ENCODE measurements at places on chromosomes 3 and 15.
A peak's percentile ranks its signal among the peaks of the same experiment; 100 is the strongest.

DNA sequence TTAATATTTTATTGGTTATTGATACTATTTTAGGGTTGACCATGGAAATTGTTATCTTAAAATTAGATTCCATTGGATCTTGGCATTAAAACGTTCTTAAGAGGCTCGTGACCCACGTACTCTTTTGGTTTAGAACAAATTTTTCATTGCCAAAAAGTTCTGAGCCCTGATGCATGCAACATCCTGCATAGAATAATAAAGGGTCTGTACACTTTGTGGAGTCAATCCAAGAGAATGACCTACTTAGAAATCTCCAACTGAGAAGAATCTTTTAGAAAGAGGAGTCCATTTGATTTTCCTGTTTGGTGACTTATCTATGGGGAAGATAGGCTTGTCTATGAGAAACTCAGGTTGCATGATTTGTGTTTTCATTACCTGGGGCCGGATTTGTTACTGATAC lies 404.2 kb upstream of the RGMA start:
- no peak overlapping the region for H3K27ac ChIP-seq
- no peaks in the 10 kb centered on the region for H3K4me1 ChIP-seq
- H3K36me3 ChIP-seq = no peaks in the 10 kb centered on the region
- H3K4me3 ChIP-seq = no peak overlapping the region
- no peaks in the 10 kb centered on the region for H3K27me3 ChIP-seq
- no peak for DNase-seq

DNA sequence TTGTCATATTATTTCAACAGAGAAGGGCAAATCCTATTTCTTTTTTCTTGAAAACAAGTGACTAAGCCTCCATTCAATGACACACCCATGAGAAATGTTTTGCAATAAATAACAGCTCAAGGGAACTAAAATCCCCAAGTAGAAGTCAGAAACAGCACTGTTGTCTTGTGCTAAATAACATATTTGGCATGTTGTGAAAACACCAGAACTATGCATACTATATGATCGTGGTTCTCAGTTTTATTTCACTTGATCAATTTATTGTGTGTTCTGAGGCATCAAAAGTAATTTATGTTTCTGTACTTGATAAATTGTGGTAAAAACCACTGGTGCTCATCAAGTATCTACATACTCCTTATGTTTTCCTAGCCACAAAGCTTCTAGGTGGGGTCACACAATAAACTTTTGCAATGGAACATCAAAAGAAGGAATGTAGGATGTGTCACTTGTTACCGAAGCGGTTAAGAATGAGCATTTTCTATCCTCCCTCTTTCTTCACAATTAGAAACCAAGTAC lies 691.7 kb upstream of the CBLB start:
- no peaks in the 10 kb centered on the region for H3K27me3 ChIP-seq
- no peak for DNase-seq
- H3K36me3 ChIP-seq = no peaks in the 10 kb centered on the region

GRCh38 chr3:112619295-112619694 lies 21.6 kb downstream of the CCDC80 start:
- no peak overlapping the region for H3K27ac ChIP-seq
- H3K4me1 ChIP-seq = no peaks in the 10 kb centered on the region
- no peak overlapping the region for H3K4me3 ChIP-seq

DNA sequence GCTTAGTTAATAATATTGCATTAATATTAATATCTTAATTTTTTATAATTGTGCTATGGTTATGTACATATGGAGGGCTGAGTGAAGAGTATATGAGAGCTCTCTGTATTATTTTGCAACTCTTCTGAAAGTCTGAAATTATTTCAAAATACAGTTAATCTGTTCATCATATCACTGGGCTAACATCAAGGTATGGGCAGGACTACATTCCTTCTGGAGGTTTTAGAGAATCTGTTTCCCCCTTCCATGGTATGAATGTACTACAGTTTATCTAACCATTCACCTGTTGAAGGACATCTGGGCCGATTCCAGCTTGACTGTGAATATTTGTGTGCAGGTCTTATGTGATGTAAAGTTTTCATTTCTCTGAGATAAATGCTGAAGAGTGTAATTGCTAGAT lies 5.1 kb downstream of the IL20RB start:
- no peak overlapping the region for H3K4me3 ChIP-seq
- H3K27ac ChIP-seq = no peak overlapping the region
- DNase-seq = no peak
- no peaks in the 10 kb centered on the region for H3K4me1 ChIP-seq

- no peak within 1 kb of the TSS for H3K27ac ChIP-seq
- peak; percentile 71 for DNase-seq
- H3K4me3 ChIP-seq = peak within 1 kb of the TSS; percentile 67
- no peaks in the 10 kb centered on the region for H3K4me1 ChIP-seq
- no peaks in the 10 kb centered on the region for H3K36me3 ChIP-seq
These were observed at the start of gene TMEM108 for GRCh38 chr3:133038089-133038730. TSS of gene TMEM108 (plus strand) at chr3:133038391.

DNA sequence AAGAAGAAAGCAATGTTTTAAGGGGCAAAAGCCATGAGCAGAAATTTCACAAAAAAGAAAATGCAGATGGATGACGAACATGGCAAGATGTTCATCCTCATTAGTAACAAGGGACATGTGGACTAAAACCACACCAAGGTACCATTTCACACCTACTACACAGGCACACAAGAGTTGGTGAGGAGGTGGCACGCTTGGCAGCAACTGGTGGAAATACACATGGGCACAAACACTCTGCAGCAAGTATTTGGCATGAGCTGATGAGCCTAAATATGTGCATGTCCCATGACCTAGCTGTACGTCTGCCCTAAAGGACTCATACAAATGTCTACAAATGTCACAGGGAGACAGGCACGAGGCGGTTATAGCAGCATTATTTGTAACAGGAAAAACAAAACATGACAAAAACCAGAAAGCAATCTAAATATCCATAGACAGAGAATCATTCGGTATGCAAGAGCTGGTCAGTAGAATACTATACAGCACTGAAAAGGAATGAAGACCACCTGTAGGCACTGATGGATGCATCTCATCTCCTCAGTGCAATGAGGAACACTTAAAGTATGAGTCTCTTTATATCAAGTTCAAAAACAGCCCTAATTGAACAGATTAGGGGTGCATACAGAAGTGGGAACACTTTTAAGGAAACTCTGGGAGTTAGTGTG lies 11.5 kb upstream of the FBLN2 start:
- H3K36me3 ChIP-seq = no peaks in the 10 kb centered on the region
- H3K27ac ChIP-seq = no peak overlapping the region
- H3K4me3 ChIP-seq = no peak overlapping the region
- DNase-seq = no peak
- H3K27me3 ChIP-seq = no peaks in the 10 kb centered on the region

- no peak overlapping the region for H3K27ac ChIP-seq
- DNase-seq = no peak
- no peak overlapping the region for H3K4me3 ChIP-seq
- H3K36me3 ChIP-seq = no peaks in the 10 kb centered on the region
These were observed 629.1 kb downstream of the MECOM start for GRCh38 chr3:169034401-169034800.

DNA sequence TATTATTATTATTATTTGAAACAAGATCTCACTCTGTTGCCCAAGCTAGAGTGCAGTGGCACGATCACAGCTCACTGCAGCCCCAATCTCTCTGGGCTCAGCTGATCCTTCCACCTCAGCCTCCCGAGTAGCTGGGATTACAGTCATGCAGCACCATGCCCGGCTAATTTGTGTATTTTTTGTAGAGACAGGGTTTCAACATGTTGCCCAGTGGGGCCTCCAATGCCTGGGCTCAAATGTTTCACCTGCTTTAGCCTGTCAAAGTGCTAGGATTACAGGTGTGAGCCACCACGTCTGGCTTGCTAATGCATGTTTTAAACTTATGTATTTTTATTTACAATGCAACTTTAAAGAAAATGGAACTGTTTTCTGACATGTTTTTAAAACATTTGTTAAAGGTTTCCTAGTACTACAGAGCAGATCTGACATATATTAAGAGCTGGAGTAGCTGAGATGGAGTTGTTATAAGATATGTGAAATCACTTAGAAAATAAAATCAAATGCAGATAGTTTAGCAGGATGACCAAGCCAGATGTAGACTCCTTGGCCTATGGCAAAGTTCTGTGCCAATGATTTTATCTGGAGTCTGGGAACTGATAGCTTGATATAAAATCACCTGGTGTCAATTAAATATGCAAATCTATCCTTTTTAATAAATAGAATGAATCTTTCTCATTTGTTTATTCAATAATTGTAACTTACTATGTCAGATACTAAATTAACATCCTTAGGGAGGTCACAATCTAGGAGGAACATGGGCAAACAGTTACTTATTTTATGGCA lies 310.1 kb upstream of the NAALADL2 start:
- no peak overlapping the region for H3K4me3 ChIP-seq
- no peak overlapping the region for H3K27ac ChIP-seq
- H3K27me3 ChIP-seq = no peaks in the 10 kb centered on the region
- H3K4me1 ChIP-seq = no peaks in the 10 kb centered on the region
- no peak for DNase-seq
- H3K36me3 ChIP-seq = no peaks in the 10 kb centered on the region

- H3K4me1 ChIP-seq = no peaks in the 10 kb centered on the region
- H3K4me3 ChIP-seq = no peak overlapping the region
- no peaks in the 10 kb centered on the region for H3K36me3 ChIP-seq
- H3K27ac ChIP-seq = no peak overlapping the region
These were observed 61.4 kb downstream of the ADCY5 start for GRCh38 chr3:123387532-123387931.

GRCh38 chr3:55185380-55185779 lies 257.5 kb upstream of the LRTM1 start:
- DNase-seq = no peak
- H3K4me1 ChIP-seq = no peaks in the 10 kb centered on the region
- H3K27me3 ChIP-seq = no peaks in the 10 kb centered on the region
- no peak overlapping the region for H3K4me3 ChIP-seq
- H3K36me3 ChIP-seq = no peaks in the 10 kb centered on the region

- H3K27ac ChIP-seq = no peak overlapping the region
- no peaks in the 10 kb centered on the region for H3K36me3 ChIP-seq
- no peaks in the 10 kb centered on the region for H3K27me3 ChIP-seq
- no peak overlapping the region for H3K4me3 ChIP-seq
These were observed 954.2 kb downstream of the CADM2 start for GRCh38 chr3:85912980-85913379.

GRCh38 chr3:99473321-99473751 lies 165.1 kb upstream of the COL8A1 start:
- no peaks in the 10 kb centered on the region for H3K4me1 ChIP-seq
- no peak for DNase-seq
- H3K4me3 ChIP-seq = no peak overlapping the region

DNA sequence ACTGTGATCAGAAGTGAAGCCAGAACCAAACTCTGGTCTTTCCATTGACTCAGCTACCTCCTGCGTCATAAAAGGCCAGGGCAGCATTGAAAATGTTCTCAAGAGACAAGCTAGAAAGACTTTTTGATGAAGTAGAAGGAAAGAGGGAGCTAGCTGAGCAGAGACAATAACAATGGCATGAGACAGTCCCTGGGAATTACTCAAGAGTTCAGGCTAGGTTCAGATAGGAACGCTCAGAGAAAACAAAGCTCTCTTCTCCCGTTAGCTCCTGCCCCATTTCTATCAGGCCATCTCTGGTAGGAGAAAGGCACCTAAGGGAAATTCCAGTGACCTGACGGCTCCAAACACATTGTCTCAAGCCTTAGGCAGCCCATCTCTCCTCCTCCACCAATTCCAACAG lies 7.0 kb upstream of the OXTR start:
- H3K4me3 ChIP-seq = no peak overlapping the region
- H3K4me1 ChIP-seq = no peaks in the 10 kb centered on the region
- no peaks in the 10 kb centered on the region for H3K36me3 ChIP-seq
- DNase-seq = no peak
- no peaks in the 10 kb centered on the region for H3K27me3 ChIP-seq

GRCh38 chr3:45639044-45639392 lies 44.5 kb downstream of the LIMD1 start:
- DNase-seq = no peak
- no peak overlapping the region for H3K4me3 ChIP-seq
- H3K36me3 ChIP-seq = no peaks in the 10 kb centered on the region
- no peak overlapping the region for H3K27ac ChIP-seq
- no peaks in the 10 kb centered on the region for H3K4me1 ChIP-seq

DNA sequence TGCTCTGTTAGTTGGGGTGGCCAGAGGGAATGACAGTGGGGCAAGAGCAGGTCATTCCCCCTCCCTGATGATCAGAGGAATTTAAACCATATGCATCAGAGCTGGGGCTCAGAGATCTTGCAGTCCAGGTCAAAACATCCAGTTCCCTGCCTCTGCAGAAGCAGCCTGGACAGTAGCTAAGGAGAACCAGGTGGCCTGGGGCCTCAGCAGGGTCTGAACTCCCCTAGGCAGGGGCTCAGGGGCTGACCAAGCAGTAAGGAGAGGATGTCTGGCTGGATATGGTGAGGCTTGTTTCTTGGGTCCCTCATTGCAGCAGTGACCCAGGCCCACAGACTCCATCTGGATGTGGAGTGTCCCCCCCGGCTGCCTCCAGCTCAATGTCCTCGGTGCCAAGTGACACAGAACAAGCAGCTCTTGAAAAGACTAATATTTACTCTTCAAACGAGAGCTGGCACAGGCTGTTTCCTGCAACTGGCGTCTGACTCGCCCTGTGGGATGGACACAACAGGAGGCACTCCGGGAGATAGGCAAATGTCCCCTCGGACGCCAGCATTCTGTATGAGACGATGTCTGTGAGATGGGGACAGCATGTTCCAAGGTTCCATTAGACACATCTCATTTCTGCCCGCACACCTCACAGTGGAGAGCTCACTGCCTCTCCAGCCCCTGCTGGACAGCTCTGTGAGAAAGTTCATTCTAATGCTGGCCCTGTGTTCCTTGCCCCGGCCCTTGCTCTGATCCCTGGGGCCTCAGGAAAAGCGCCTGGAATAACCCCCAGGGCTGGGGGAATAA lies 37.1 kb downstream of the SEC22C start:
- H3K36me3 ChIP-seq = no peaks in the 10 kb centered on the region
- H3K4me1 ChIP-seq = peaks cover 4% of the 10 kb centered on the region
- no peak overlapping the region for H3K4me3 ChIP-seq
- H3K27me3 ChIP-seq = no peaks in the 10 kb centered on the region
- peak overlapping the region; percentile 83 for H3K27ac ChIP-seq

DNA sequence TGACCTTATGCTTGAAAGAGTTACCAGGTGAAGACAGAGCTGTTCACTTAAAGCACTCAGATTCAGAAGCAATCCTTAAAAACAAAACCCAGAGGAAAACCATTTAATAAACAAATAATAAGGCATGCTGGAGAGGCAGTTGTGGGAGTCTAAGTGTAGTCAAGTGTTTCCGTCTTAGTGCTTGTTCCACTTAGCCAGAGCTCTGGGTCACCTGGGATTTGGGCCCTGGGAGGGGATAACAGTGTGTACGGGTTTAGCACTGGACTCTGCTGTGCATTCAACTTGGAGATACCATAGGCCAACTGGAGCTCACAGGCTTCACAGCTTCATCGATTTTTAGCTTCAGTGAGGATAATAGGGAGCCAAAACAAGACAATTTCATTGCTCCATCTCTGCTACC lies 444.6 kb downstream of the CNTN4 start:
- H3K27ac ChIP-seq = no peak overlapping the region
- no peaks in the 10 kb centered on the region for H3K36me3 ChIP-seq
- no peaks in the 10 kb centered on the region for H3K4me1 ChIP-seq
- DNase-seq = no peak

- H3K4me3 ChIP-seq = no peak overlapping the region
- no peaks in the 10 kb centered on the region for H3K27me3 ChIP-seq
- H3K27ac ChIP-seq = peak overlapping the region; percentile 88
- no peak for DNase-seq
- H3K36me3 ChIP-seq = no peaks in the 10 kb centered on the region
These were observed 10.3 kb downstream of the STOML1 start for GRCh38 chr15:73981761-73982221.
